Stimulated activated CD8-positive, alpha-beta memory T cell treated with anti-CD3 and anti-CD28 coated beads, Interleukin-4, amount 100 ng/mL, for 4 hours (primary cell): ENCODE measurements at places on chromosomes 7 and 10.
A peak's percentile ranks its signal among the peaks of the same experiment; 100 is the strongest.

GRCh38 chr10:70233109-70233938 is at the start of gene PPA1:
Gene PPA1, minus strand, starts transcription at chr10:70233429. Its CDS starts 102 bp downstream, at chr10:70233327.
- DNase-seq = peak; percentile 99

- DNase-seq = no peak
Measured at GRCh38 chr10:84825330-84825729, 496.9 kb downstream of the CCSER2 start.

GRCh38 chr10:117005527-117006055 is 604 bp upstream of the SHTN1 start:
- DNase-seq = no peak

- DNase-seq = no peak
Measured at GRCh38 chr10:102727037-102727818, 12.8 kb downstream of the SFXN2 start.

DNA sequence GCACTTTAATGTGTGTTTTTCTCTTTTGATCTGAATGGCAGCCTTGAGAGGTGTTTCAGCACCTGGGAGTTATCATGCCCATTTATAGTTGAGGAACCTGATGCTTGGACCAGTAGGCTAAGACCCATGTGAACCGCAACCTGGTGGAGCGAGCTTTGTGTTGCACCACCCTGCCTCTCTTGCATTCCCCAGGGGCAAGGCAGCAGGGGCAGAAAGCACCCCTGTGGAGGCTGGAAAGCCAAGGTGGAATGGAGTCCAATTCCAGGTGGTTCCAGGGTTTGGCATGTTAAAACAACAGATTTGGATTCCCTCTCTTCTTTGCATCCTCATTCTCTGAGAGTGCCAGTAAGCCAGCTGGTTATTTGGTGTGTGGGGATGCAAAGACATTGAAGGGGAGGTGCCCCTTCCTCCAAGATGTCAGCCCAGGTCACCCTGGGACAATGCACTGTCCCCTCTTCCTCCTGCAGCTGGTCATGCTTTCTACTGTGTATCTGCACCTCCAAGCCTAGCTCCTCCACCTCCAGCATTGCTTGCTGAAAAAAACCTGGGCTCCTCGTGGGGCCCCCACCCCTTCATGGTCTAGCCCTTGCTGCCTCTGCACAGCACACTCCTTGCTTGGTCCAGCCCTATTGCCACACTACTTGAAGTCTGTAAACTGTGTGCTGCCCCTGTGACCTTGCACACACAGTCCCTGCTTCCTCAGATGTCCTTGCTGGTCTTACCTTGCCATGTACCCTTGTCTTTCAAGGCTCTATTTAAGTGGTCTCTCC is 5.6 kb upstream of the CDH23 start:
- DNase-seq = no peak

DNA sequence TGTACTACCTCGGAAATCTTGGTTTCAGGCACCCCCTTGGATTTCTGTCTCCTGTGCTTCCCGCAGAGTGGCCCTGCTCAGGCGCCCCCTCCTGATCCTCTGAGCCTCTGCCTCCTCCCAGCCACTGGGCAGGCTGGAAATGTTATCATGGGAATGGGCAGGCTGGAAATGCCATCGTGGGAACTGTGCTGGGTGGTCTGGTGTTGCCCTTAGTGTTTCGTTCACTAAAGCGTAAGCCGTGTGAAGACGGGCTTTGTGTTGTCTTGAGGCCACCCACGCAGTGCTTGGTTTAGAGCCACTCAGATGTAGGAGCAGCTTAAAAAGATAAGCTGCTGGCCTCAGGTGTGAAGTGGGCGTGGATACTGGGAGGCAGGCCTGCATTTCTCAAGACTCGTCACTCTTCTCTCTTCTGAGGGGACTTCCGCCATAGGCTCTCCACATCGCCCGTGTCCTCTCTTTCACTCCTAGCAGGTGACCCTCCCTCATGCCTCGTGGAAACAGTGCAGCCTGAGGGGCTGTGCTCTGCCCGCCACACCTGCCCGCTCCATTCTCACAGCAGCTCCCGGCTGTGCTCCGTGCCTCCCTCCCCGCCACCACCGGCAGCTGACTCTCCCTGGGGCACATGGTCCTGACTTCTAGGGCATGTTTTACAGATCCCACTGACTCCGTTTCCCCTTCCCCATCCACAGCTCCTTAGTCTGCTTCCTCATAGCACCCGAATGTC is 28.5 kb downstream of the PPP2R2D start:
- DNase-seq = no peak

DNA sequence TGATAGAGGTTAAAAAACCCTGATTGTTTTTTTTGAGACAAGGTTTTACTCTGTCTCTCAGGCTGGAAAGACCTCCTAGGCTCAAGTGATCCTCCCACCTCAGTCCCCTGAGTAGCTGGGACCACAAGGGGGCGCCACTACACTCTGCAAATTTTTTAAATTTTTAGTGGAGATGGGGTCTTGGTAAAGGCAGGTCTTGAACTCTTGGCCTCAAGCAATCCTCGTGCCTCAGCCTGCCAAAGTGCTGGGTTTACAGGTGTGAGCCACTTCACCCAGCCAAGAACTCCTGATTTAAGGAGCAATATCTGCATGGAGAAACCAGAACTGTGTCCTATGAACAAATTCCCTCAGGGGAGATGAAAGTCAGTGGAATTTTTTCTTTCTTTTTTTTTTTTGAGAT is 7.3 kb upstream of the KLHDC10 start:
- DNase-seq = peak; percentile 74

DNA sequence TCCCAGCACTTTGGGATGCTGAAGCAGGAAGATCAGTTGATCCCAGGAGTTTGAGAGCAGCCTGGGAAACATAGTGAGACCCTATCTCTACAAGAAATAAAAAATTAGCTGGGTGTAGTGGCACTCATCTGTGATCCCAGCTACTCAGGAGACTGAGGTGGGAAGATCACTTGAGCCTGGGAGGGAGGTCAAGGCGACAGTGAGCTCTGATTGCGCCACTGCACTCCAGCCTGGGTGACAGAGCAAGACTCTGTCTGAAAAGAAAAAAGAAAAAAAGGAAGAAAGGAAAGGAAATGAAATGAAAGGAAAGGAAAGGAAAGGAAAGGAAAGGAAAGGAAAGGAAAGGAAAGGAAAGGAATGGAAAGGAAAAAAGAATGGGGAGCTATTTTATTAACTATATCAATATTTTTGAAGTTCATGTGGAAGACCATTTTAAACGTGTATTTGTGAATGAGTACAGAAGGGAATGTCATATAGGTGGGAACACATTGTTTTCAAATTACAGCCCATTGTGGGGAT is 7.1 kb upstream of the IFIT2 start:
- DNase-seq = no peak

DNA sequence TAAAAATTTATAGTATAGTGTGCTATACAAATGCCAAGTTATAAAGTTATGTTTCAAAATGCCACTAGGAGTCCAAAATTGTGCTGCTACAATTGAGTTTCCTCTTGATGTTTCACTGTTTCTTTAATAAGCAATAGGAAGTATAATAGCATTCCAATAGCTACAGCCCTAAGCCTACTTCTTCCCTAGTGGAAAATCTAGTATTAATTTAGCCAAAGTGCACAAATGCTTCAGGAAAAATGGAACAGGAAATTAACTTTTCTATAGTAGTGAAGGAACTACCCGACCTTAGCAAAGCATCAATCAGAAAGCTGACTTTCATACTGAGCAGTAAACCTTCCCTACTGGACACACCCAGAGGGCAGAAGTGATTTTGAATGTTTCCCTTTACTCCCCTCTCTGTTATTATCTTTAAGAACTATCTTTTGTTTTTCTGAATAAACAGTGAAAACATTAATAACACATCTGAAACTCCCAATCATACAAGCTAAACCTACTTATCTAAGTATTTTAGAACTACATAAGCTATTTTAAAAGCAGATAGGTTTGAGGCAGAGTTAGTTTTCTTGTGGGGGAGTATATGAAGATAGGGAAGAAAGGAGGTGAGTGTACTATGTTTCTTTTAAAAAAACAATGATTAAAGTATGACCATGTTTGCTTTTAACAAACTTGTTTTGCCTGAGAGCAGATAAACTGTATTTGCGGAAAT is 13.7 kb downstream of the CPED1 start:
- DNase-seq = no peak

GRCh38 chr7:98288064-98288823 is 6.8 kb downstream of the BRI3 start:
- no peak for DNase-seq

- DNase-seq = no peak
Measured at GRCh38 chr10:124420254-124420653, 1.5 kb upstream of the OAT start.

DNA sequence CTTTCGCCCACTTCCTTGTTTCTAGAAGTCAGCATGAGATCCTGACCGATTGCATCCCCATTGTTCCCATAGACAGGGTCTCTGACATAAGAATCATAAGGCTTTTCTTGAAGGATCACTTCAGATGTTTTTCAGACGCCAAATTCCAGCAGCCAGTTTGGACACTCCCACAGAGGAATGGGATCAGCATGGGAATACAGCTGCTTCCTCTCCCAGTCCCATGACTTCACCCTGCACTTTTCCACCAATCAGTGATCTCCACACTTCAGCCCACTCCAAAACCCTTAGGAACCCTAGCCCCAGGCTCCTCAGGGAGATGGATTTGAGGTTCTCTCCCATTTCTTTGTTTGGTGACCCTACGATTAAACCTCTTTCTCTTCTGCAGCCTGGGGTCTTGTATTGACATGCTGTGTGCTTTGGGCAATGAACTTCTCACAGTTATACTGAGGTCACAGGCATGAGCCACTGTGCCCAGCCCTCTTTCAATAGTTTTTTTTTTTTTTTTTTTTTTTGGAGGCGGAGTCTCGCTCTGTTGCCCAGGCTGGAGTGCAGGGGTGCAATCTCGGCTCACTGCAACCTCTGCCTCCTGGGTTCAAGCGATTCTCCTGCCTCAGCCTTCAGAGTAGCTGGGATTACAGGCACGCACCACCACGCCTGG is 52.8 kb upstream of the CHST3 start:
- DNase-seq = no peak

GRCh38 chr10:28983799-28984198 is 305.1 kb upstream of the LYZL1 start:
- no peak for DNase-seq

DNA sequence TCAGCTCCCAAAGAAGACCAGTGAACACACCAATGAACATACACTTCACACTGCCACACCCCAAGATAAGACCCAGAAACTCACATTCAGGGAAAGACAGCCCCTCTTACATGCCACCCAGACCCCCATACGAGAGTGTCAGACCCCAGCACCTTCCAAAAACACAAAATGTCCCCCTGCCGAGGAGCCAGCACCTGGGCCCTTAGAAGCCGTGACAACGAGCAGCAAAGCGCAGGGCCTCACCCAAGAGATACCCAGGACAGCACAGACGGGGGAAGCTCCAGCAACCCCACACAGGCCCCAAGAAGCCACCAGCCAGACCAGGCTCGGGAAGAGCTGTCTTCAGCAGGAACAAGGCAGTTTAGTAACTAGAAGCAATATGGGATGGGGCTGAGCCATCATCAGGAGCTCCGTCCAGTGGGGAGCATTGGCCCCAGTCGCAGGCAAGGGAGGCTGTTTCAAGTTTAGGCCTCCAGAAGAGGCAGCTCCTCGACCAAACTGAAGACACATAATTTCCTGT is 243.6 kb downstream of the PTPRN2 start:
- no peak for DNase-seq

DNA sequence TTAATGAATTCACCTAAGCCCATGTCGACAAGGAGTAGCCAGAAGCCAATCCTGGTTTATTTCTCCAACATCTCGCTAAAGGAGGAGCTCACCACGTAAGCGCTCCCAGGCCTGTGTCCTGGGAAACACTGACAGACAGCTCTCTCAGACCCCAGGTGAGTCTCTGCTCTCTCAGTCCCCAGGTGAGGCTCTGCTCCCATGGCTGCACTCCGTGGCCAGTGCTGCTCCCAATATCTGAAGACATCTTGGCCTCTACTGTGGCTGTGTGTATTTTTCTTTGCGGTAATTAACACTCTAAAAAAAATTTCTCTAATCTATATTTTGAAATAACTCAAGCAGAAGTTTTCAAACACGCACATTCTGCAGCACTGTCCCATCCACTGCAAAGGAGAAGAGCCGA is 564.5 kb downstream of the PTPRN2 start:
- DNase-seq = no peak

DNA sequence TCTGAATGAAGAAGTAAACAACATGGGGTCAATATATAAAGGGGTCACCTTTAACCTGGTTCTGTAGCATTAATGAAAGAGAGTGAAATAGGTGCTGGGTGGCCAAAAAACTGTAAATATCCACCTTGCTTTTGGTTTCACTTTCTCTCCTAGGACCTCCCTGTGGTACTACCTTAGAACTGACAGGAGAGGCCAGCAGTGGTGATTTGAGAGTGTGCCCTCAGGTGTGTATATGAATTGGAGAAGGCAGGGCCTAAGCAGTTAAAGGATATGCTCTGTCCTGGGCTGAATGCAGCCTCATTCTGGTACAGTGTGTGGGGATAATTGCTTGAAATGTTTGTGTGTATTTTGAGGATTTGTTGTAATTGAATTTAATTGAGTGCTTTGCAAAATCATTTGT is 62.0 kb downstream of the BBS9 start:
- no peak for DNase-seq

- no peak for DNase-seq
Measured at GRCh38 chr10:123093489-123093888, 42.3 kb upstream of the HMX3 start.

- DNase-seq = no peak
Measured at GRCh38 chr7:7595451-7595850, 28.8 kb downstream of the MIOS start.

- no peak for DNase-seq
Measured at GRCh38 chr7:136070736-136071505, 93.8 kb upstream of the MTPN start.

- no peak for DNase-seq
Measured at GRCh38 chr10:14586901-14587300, 187.8 kb downstream of the FAM107B start.

DNA sequence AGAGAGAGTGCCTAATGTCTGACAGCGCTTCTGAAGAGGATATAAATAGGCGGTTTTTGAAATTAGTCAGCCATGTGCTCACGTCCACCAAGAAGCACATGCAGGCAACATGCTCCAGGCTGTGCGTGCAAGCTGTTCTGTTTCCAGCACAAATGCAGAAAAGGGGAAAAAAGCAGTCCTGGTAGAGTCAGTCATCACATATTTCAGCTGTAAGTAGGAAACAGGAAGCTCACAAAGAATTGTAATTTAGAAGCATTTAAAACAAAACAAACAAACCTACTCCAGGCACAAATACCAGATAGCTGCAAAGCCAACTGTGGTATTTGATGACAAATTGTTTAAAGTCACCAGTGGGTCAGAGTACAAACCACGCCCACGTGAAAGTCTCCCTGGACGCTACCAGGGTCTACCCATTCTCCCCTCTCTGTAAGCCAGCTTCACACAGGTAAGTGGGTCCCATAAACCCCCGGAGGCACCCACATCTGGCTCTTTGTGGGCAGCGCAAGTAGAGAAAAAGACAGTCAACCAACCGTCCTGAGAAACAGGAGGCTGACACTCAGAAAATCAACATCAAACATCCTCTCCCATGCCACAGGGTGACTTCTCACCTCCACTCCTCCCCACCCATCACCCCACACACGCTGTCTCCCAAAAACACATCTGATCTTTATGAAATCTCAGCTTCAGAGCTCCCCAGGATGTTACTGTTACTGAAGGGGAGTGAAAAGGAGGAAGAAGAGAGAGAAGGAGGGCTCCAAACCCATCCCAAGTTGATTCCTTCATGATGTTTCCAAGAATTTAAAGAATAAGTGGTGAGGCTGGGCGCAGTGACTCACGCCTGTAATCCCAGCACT is 186.4 kb downstream of the FAM107B start:
- no peak for DNase-seq

- DNase-seq = peak; percentile 73
Measured at GRCh38 chr7:92833024-92833765, 3.2 kb downstream of the CDK6 start.

GRCh38 chr10:124997771-124998623 is 56.1 kb downstream of the ZRANB1 start:
- no peak for DNase-seq

GRCh38 chr7:139245401-139245800 is 14.4 kb downstream of the UBN2 start:
- no peak for DNase-seq
